ENCODE measurements at places on chromosomes 3 and 15.

- DNase-seq = no peak
Measured at GRCh38 chr3:58249358-58250092, 11.9 kb downstream of the ABHD6 start.

GRCh38 chr3:102200126-102200525 is 234.7 kb upstream of the ZPLD1 start:
- peak; percentile 18 for DNase-seq

- DNase-seq = no peak
Measured at GRCh38 chr3:188711881-188712247, 459.9 kb upstream of the TPRG1 start.

DNA sequence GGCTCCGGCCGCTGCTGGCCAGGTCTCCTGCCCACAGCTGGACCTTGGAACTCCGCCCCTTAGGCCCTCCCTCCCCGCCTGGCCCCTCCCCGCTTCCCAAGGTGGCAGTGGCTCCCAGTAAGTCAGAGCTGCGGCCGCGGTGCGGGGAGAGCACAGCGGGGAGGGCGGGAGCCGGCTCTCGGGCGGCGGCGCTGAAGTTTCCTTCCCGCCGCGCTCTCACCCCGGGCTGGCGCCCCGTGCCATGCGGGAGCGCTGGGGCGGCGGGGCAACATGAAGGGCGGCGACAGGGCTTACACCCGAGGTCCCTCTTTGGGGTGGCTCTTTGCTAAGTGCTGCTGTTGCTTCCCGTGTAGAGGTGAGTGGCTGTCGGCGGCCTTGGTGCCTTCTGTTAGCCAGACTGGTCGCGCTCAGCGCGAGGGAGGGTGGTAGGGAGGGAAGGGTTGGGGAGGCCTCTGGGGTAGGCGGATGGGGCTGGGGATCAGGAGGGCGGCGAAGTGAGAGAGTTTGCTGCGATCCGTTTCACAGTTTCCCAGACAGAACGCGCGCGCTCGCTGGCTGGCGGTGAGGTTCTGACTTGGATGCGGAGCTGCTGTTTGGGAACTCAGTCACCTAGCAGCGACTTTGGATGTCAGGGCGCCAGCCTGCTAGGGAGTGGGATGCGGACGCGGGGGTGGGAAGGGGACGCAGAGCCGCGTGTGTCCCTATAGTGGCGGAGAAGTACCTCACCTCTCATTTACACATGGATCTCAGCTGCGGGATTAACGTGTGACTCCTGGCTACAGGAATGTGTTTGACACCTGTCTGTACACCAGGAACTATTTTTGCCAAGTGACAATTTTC is 145.5 kb upstream of the UMPS start:
- no peak for DNase-seq

- peak; percentile 28 for DNase-seq
Measured at GRCh38 chr3:135145581-135145980, 350.5 kb downstream of the EPHB1 start.

DNA sequence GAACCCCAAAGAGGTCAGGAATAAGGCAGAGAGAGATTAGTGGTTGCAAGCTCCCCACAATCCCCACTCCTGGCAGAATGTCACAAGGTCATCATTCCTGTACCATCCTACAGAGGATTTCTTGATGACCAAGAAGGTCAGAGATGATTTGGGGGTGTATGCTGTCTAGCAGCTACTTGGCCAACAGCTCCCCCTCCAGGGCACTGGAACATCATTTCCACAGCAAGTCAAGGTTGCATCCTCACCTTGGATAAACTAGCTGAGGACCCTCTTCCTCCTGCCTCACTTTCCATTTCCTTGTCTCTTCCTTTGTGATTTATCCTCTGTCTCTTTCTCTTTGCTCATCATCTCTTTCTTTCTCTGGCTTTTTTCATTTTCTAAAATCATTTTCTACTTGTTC is 106.3 kb downstream of the PROS1 start:
- no peak for DNase-seq

DNA sequence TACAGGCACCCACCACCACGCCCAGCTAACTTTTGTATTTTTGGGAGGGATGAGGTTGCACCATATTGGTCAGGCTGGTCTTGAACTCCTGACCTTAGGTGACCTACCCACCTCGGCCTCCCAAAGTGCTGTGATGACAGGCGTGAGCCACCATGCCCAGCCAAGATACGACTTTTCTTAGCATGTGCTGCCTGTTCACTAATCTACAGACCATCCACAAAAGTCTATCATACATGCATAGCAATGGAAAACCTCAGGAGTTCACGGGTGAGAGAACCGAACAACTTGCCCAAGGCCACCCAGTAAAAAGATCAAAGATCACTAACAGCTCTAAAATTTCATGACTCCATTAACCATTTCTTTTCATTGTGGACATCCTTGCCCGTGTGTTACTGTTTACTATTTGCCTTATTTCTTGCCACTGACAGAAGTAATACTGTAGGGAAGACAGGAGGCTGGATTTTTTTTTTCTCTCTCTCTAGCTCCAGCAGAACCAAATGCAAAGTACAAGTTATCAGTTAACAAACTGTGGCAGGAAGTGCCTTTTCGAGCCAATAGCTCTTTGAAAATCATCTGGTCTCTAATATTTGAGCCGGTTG is 92.3 kb downstream of the FOXP1 start:
- DNase-seq = no peak

GRCh38 chr3:34534013-34534412 is 735.6 kb downstream of the PDCD6IP start:
- no peak for DNase-seq
